ENCODE measurements at places on chromosomes 1 and 21.

DNA sequence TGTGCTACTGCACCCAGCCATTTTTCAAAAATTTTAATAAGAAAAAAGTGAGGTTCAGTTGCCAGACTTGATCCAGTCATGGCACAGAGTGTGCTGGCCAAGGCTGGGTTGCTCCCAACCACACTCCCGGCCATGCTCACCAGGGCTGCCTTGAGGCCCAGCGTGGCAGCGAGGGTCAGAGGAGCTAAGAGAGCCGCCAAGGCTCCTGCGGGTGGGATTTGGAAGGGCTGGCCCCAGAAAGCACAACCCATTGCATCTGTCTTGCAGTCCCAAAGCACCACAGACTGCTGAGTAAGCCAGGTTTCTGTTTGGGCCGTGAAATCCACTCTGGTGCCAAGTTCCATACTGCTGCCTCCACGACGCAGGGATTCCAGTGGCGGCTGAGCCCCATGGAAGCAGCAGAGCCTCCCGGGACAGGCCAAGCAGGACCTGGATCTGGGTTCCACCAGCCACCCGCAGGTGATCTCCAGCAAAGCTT is 22.6 kb downstream of the ZBTB17 start:
- DNase-seq, result no peak

GRCh38 chr1:244118109-244118761 is 67.2 kb downstream of the ZBTB18 start:
- DNase-seq, result no peak

DNA sequence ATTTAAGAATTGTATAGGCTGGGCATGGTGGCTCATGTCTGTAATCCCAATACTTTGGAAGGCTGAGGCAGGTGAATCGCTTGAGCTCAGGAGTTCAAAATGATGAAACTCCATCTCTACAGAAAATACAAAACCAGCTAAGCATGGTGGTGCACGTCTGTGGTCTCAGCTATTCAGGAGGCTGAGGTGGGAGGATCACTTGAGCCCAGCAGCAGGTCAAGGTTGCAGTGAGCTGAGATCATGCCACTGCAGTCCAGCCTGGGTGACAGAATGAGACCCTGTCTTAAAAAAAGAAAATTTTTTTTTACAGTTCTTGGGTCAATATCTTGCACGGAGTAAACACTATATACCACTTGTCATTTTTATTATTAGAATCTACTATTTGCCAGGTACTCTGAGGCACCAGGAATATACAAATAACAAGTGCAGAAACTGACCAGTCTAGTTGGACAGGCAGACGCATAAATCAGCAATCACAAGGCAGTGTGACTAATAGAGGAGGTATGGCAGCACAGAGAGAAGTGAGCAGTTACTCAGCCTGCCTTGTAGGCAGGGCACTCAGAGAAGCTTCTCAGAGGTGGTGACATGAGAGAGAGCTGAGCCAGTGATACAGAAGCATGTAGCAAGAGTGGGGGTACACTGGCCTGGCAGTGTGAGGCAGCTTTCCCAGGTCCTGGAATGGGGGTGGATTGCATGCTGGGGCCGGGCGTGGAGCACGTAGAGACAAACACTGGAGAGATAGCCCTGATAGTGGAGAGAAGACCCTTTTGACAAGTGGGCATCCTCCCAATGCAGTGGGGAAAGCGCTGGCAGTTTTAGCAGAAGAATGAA is 8.0 kb downstream of the PHLDA3 start:
- no peak for DNase-seq

- no peak for DNase-seq
Observed at GRCh38 chr1:40834968-40835545, 27.1 kb downstream of the CITED4 start.

- no peak for DNase-seq
Observed at GRCh38 chr1:178277793-178278530, 184.1 kb downstream of the RASAL2 start.

GRCh38 chr1:30919025-30919881 is 10.7 kb upstream of the SDC3 start:
- no peak for DNase-seq

GRCh38 chr21:24590261-24590660 is 1017.0 kb downstream of the MRPL39 start:
- DNase-seq, result no peak

Data from NCI-H1930 (cell line).